Activated CD4-positive, alpha-beta T cell treated with anti-CD3 and anti-CD28 coated beads, Interleukin-10, Interleukin-2, amounts not matched to agents 100 ng/mL and 50 ng/mL, durations not matched to agents 16 hours and 8 hours (primary cell): ENCODE measurements at places on chromosomes 4 and X.
A peak's percentile ranks its signal among the peaks of the same experiment; 100 is the strongest.

- no peak for DNase-seq
These were observed at the start of gene SFRP2 for GRCh38 chr4:153788413-153789276. Gene SFRP2 (minus strand): TSS chr4:153789083. CDS start chr4:153788835, 248 bp downstream.

DNA sequence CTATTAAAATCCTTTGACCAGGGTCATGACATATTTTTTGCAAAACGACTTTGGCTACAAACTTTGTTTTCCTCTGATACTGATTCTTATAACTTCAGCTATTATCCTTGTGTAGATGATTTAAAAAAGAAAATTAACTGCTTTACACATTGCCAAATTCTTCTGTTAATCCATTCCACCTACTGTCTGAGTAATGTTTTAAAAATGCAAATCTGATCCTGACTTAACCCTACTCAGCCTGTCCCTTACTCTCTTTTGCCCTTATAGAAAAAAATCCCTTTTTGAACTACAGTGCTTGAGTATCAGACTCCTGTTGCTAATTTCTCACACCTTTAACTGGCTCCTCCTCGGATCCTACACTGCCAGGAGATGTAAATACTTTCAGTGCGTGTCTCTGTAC, 723.1 kb downstream of the ADGRL3 start:
- DNase-seq, result no peak

DNA sequence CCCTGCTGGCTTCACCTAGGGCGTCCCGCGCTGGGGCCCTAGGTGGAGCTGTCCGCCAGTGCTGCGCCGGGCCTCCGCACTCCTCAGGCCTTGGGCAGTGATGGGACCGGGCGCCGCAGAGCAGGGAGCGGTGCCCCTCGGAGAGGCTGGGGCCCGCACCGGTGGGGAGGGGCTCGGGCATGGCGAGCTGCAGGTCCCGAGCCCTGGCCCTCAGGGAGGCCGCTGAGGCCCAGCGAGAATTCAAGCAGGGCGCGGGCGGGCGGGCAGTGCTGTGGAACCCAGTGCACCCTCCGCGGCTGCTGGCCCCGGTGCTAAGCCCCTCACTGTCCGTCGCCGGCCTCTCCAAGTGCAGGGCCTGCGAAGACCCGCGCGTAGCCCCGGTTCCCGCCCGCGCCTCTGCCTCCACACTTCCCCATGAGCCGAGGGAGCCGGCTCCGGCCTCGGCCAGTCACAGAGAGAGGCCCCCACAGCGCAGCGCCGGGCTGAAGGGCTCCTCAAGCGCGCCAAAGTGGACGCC, 565.1 kb upstream of the NDST4 start:
- DNase-seq, result no peak

DNA sequence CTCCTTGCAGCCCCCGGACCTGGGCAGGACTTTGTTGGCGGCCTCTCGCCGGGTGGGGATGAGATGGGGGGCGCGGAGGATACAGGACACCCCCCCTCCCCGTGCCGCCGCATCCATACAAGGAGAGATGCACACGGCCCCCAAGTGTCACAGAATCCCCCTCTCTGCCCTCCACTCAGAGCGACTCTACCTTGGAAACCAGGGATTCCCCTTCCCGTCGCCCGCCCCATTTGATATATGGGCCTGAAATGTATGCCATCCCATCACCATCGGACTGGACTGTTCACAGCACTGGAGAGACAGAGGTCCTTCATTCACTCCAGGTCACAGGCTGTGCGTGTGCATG, 426 bp downstream of the PORCN start:
- no peak for DNase-seq

DNA sequence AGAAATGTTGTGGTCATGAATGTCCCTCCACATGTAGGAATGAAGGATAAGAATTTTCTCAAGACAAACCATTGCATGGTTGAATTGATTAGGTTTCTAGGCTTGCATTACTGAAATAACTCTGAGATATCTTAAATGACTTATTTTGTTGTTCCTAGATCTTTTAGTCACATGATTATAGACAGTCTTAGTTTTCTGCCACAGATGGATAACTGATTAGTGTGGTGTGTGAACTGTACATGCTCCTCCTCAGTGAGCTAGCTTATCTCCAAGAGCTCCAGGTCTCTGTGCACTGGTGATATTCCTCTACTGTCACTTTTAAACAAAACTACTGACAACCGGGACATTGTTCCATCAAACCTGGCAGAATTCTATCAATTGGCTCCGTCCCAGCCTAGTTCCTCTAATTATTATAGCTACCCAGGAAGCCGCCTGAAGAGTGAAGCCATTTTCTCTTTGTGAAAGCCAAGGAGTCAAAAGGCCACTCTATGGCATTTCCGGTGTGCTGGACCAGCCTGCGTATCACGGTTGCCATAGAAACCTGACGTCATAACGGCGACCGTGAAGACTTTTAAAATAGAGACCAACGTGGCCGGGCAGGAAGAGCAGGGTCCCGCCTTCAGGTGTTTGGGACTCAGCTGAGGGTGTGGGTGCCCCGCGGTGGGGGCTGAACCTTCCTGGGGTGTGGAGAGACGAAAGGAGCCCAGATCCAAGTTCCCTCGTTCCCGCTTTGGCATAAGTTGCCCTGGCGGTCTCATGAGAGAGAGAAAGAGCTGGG, 28.1 kb downstream of the BEX3 start:
- peak; percentile 76 for DNase-seq

DNA sequence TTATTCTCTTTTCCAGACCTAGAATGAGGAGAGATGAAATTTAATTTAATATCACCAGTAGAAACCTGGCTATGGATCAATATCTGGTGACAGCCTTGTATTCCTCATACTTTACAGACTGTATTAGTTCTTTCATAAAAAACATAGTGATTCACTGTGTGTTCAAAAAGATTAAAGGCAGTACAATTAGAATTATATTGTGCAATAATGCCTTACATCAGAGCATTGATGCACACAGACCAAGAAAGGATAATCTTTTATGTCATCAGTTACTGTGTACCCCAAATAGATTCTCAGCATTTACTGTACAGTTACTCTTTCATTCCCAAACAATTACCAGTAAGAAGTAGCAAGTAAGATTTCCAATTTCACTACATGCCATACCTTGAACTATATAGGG, 260.5 kb upstream of the ANXA10 start:
- DNase-seq, result no peak

DNA sequence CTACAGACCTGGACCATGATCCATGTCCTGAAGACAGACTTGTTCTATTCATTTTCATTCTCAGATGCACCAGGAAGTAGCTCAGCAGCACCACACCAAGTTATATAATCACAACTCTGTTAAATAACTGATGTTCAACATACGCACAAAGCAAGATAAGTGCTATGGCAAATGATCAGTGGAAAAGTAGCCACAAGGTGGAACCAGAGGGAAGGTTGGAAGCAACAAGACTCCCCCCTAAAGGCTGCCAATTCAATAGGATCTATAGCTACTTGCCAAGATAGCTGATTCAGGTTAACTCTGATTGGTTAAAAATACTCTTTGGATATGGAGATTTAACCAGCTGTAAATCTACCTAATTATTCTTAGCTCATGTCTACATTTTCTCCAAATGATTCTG, 23.7 kb upstream of the FAM47B start:
- DNase-seq, result no peak

DNA sequence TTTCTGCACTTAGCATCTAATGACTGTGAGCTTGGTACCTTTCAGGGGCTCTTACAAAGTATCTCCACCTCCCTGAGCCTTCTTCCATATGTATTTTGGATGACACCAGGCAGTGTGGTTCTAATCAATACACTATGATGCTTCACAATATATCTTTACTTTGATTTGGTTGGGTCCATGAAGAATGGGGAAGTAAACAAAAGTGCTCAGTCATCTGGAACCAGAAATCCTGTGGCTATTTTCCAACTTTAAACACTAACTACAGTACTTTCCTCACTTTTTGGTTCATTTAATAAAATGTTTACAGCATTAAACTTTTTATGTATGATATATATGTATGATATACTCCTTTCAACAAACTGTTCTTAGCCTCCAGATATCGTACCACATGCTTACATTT, 216.4 kb upstream of the AFF2 start:
- no peak for DNase-seq

GRCh38 chr4:156038772-156039171, 85.1 kb upstream of the CTSO start:
- no peak for DNase-seq

GRCh38 chrX:114058988-114059418, 524.9 kb upstream of the HTR2C start:
- DNase-seq, result no peak

DNA sequence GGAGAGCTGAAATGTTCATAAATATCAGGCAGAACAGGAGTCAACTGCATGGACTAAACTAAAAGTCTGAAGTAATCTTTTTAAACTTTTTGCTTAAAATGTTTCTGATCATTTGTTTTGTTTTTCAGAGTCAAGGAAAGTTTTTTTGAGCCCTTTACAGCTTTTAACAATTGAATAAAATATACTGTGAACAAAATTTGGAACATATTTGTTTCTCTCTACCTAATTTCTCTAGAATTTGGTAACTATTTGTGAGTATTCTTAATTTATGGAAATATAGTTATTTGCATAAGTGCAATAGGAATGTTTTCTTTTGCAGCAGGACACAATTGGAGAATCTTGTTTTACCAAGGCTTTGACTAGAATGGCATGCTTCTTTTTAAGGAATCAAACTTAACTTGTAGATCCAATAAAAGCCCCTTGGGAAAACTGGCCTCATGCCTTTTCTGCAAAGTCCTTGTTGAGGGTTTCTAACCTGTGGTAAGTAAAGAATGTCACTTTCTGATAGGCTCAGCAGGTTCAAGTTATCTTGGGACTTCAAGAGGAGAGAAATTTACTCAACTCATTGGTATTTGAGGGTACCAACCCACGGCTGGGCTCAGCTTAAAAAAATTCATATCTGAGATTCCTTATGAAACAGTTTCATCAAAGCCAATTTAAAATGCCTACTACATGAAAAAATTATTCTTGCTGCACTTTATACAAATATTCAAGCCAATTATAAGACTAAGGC, 91.5 kb downstream of the UPRT start:
- DNase-seq, result no peak

GRCh38 chrX:71627588-71628404, 9.5 kb upstream of the CXCR3 start:
- no peak for DNase-seq

DNA sequence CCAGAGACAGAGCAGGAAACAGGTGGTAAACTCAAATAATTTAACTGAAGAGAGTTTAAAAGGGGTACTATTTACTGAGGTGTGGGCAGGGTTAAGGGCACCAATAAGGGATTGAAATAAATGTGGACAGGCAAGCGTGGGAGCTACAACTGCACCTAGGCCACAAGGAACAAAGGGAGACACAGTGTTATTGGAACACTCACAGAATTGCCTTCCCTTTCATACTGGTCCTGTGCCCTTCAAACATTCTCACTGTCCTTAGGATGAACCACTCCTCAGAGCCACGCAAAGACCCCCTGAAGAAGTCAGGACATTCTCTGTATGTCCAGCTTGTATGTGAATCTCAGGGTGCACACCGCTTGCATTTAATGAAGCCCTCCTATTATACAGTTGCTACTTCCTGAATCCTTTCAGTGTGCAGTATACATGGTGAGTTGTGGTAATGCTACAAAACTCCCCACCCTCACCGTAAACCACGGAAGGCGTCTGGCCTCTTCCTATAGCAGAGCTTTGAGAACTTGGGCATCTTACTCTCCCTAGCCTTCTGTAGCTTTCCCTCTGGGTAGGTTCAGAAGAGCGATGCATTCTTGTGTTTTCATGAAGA, 9.6 kb upstream of the MRPL1 start:
- DNase-seq, result peak; percentile 78

GRCh38 chrX:102934624-102935023, 2.4 kb upstream of the RAB40AL start:
- peak; percentile 52 for DNase-seq

- no peak for DNase-seq
These were observed 138.3 kb downstream of the PDE5A start for GRCh38 chr4:119490335-119490734.

GRCh38 chr4:122689972-122690371, 42.5 kb upstream of the BBS12 start:
- DNase-seq, result peak; percentile 88

- DNase-seq, result no peak
These were observed 913 bp upstream of the PRDM8 start for GRCh38 chr4:80196259-80196921.

DNA sequence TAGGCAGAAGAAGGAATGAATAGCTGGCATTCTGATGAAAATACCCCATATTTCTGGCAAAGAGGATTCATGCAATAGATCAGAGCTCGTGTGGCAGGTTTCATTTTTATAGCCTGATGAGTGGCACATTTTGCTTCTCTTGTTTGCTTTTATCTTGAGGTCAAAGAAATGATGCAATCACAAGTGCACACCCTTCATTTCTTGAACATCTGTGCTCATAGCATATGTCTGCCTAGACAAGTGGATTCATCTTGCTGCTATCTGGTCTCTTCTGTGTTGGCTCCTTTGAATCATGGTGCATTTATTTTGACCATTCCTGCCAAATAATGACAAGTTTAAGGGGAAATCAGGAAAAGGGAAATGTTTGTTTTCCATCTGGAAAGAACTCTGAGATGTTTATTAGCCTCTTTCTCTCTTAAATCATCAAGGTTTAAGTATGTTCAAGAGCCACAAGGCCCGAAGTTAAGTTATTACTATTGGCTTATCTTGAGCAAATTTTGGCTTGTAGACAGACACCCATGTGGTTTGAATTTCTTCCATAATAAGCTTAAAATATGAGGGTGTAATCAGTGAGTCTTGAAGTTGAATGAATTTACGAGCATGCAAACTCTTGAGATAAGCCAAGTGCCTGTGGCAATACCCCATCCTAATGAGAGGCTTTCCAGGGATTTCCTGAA, 59.3 kb upstream of the HS3ST1 start:
- no peak for DNase-seq

DNA sequence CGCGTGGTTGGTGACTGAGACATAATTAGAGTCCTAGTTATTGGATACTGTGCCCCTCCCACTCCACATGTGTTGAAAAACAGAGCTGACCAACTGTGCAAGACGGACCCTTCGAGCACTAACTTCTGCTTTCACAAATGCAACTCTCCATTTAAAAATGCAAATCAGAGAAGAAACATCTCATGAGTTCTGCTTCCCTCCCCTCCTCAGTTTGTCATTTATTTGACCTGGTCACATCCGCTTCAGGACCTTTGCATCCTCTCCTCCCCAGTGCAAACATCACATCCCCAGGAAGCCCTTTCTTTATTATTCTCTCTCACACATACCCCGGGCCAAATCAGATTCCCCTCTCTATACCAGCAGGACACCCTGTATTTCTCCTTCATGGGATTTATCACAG, 38.1 kb upstream of the NOCT start:
- no peak for DNase-seq

GRCh38 chr4:61462451-61463326, 262.6 kb downstream of the ADGRL3 start:
- DNase-seq, result no peak

GRCh38 chr4:89303177-89303576, 4.4 kb downstream of the GPRIN3 start:
- DNase-seq, result peak; percentile 92

GRCh38 chr4:40246938-40247337, 50.1 kb downstream of the RHOH start:
- DNase-seq, result no peak

DNA sequence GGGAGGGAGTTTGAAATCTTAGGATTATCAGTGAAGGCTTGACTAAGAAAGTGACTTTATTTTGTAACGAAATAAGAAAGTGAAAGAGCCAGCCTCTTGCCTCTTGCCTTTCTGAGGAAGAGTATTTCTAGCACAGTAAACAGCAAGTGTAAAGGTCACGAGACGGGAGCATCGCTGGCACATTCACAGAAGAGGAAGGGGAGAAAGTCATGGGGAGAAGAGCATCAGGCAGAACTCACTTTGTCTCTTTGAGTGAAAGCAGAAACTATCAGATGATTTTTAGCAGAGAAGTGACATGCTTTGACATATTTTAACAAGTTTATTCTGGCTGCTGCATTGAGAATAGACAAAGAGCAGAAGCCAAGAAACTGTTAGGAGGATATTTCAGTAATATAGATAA, 313.8 kb downstream of the CAMK2D start:
- peak; percentile 33 for DNase-seq
